ENCODE measurements at places on chromosomes 7 and 10.

DNA sequence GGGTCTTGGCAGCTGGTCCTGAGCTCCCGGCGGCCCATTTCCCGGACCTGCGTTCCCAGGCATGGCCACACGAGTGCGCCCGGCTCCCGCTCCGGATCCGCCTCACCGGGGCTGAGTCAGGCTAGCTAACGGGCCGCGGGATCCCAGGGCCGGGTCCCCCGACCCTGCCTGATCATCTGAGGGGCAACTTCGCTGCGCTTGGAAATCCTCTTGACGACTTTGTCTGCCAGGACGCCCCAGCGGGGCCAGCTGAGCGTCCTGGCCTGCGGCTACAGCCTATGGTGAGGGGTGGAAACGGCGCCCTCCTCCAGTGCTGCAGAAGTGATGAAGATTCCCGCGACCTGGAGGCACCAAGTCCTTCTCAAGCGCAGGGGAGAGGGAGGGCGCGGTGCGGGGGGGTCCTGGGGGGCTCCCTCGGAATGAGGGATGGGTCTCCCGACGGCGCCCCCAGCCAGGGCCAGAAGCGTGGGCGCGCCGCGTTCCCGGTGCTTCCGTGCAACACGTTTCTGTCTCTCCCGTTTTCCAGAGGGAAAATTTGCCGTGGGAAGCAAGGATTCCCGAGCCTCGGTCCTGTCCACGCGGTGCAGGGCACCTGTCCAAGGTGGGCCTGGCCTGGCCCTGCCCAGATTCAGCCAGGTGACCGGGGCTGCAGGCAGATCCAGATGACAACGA, 212.4 kb downstream of the CCSER2 start:
- DNase-seq = no peak

GRCh38 chr10:116201011-116201410, 72.0 kb downstream of the GFRA1 start:
- DNase-seq = peak; percentile 28

- DNase-seq = no peak
Observed at GRCh38 chr10:15096661-15097010, 519 bp upstream of the RPP38 start.

DNA sequence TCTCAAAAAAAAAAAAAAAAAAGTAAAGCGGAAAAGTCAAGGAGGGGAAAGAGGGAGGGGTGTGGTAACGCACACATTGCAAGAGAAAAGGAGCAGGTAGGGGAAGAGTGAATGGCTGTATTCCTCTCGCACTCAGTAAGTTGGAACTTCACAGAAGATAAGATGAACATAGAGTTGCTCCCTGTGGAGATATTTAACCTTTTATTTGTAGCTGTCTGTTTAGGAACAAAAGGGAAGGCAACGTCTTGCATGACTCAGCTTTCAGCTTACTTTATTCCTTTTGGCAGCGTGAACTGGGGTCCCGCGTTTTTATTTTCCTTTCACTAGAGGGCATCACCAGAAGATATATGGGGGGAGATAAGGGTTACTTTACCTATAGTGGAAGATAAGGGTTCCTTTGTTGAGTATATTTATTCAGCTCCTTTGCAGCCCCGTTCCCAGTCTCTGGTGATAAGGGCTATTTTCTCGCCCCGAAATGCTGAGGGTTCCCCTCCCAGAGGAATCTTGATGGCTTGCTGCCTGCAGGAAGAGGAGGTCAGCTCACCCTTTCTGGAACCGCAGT, 78.5 kb downstream of the APBB1IP start:
- no peak for DNase-seq

DNA sequence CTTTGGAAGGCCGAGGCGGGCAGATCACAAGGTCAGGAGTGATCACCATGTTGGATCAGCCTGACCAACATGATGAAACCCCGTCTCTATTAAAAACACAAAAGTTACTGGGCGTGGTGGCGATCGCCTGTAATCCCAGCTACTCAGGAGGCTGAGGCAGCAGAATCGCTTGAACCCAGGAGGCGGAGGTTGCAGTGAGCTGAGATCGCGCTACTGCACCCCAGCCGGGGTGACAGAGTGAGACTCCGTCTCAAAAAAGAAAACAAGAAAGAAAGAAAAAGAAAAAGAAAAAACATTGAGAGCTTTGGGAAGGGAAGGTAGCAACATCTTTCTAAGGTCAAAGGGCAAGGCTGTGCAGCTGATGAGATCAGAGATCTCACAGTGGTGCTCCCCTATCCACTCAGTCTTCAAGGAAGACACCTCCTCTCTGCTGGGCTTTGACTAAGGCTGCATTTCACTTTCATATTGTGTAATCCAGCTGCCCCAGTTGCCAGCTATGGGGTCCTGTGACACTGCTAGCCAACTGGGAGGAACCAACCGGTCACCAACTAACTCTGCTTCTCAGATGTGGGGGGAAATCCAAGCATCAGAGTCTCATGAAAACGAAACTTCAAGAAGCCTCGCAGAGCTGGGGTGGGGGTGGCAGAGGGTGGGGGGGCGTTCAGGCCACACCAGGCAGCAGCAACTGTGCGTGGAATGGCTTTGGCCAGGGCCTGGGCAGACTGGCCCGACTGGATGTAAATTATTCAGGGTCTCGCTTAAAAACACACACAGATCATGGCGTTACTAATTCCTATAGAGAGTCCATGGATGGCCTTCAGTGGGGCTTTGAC, 1.5 kb downstream of the IL15RA start:
- DNase-seq = no peak

- DNase-seq = no peak
Observed at GRCh38 chr7:128830231-128831177, at the start of gene FLNC. TSS of gene FLNC (plus strand) at chr7:128830406. CDS start at chr7:128830638, 232 bp downstream.

DNA sequence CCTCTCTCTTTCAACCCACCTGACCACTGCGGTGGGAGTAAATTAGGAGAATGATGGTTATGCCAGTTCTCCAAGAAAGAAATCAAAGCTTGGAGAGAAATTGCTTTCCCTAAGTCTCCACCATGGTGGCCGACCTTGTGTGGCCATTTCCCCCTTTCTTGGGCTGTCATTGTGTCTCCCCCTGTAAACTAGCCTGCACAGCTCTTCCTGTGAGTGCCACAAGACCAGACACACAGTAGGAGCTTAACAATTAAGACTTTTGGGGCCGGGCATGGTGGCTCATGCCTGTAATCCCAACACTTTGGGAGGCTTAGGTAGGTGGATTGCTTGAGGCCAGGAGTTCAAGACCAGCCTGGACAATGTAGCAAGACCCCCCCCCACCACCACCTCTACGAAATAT, 18.9 kb upstream of the LIMK1 start:
- DNase-seq = no peak

DNA sequence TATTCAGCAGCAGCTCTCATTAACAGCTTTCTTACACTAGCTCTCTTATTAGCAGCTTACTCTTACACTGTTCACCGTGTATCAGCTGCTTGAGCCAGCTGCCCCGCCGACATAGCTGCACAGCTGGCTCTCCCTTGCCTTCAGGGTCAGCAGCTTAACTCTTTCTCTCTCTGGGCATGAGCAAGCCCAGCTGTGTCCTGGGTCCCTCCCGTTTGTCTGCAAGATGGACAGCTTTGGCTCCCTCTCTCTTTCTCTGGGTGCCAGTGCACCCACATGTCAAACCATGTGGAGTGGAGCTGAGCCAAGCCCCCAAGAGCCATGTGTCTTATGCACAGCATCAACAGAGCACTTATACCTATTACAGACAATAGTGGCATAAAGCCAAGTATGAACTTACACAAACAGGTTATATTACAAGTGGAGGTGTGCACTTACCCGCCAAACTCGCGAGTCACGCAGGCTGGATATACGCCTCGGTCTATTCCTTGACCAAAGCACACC, 35.7 kb upstream of the MTPAP start:
- no peak for DNase-seq

GRCh38 chr10:52390388-52390787, 76.3 kb downstream of the DKK1 start:
- DNase-seq = no peak

GRCh38 chr10:89352802-89353201, 25.0 kb downstream of the IFIT3 start:
- no peak for DNase-seq
